Chondrocyte (in vitro differentiated cells): ENCODE measurements at places on chromosomes 12 and 14. TPM values are rescaled to one million over a fixed set of nuclear protein-coding genes. Genes with fewer than 3 reads are reported as not detected.

DNA sequence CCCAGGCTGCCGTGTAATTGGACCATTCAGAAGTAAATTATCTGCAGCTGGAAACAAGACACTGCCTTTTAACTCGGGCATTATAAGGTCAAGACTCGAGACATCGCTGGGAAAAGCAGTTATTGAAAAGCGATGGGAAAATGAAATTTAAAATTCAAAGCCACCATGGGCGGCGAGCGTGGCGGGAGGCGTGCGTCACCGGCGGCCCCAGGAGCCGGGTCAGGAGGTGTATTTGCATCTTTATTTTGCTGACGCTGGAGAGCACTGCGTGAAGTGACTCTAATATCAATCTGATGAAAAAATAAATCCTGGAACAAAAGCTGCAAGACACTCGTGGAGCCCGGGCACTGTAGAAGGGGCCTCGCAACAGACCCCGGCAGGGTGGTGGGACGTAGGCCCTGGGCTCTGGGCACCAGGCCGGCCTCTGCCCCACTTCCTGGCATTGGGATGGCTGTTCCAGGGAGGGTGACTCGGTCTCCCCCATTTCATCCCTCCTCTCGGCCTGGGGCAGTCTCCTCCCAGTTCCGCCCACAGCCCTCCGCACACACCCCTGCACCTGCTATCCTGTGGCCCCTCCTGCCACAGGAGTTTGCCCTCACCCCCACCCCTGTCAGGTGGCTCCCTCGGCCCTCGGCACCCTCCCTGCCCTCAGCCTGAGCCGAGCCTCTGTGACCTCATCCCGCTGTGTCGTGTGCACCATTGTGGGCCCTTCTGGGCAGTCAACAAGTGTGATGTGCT is 196.2 kb downstream of the KIF26A start:
- H3K27me3 ChIP-seq = peaks cover 17% of the 10 kb centered on the region
- DNase-seq = no peak
- H3K4me3 ChIP-seq = no peak overlapping the region
- H3K27ac ChIP-seq = no peak overlapping the region
- no peaks in the 10 kb centered on the region for H3K4me1 ChIP-seq

- H3K27ac ChIP-seq = peak overlapping the region; percentile 69
- H3K27me3 ChIP-seq = no peaks in the 10 kb centered on the region
- H3K36me3 ChIP-seq = peaks cover 1% of the 10 kb centered on the region
- H3K4me1 ChIP-seq = peaks cover 61% of the 10 kb centered on the region
- H3K4me3 ChIP-seq = no peak overlapping the region
Observed at GRCh38 chr14:69695322-69696203, 71.4 kb upstream of the SRSF5 start.

- H3K27me3 ChIP-seq = peaks cover 3% of the 10 kb centered on the region
- no peak overlapping the region for H3K4me3 ChIP-seq
- H3K4me1 ChIP-seq = no peaks in the 10 kb centered on the region
- no peak for DNase-seq
Observed at GRCh38 chr14:62939970-62940369, 105.3 kb downstream of the KCNH5 start.

DNA sequence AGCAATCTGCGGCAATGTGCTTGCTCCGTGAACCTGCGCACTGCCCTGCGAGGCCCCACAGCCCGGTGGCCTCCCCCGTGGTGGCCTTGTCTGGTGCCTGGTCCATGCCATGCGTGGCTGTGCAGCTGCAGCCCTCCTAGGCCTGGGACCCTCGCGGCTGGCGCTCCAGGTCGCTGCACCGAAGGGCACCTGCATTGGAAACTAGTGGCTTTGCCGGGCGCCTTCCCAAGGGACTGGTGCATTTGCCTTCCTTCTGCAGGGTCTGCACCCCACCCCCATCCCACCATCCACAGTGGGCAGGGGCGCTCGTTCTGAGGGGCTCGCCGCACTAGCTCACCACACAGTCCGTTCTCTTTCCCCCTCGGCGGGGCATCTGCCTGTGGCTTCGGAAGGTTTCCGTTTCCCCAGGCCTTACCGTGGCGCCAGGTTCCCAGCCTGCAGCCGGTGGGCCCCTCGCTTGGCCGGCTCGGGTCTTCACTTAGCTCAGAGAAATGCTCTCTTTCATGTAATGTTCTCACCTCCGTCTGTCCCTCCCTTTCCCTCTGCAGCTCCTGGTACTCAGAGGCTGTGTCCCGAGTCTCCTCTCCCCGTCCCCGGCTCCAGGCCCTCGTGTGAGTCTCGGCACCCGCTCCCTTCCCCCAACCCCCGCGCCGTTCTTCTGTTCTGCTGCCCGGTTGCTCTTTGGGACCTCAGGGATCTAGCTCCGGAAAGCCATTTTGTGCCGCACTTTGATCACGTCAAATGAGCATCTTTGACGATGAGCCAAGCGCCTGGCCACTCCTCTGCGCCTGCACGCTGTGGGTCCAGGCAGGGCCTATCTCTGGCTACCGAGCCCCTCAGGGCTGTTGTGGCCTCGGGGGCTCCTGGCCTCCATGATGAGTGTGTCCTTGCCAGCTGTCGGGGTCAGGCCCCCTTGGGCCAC is 31.9 kb downstream of the JAG2 start:
- H3K4me1 ChIP-seq = no peaks in the 10 kb centered on the region
- peak; percentile 70 for DNase-seq
- H3K27me3 ChIP-seq = peaks cover 12% of the 10 kb centered on the region
- H3K27ac ChIP-seq = no peak overlapping the region

DNA sequence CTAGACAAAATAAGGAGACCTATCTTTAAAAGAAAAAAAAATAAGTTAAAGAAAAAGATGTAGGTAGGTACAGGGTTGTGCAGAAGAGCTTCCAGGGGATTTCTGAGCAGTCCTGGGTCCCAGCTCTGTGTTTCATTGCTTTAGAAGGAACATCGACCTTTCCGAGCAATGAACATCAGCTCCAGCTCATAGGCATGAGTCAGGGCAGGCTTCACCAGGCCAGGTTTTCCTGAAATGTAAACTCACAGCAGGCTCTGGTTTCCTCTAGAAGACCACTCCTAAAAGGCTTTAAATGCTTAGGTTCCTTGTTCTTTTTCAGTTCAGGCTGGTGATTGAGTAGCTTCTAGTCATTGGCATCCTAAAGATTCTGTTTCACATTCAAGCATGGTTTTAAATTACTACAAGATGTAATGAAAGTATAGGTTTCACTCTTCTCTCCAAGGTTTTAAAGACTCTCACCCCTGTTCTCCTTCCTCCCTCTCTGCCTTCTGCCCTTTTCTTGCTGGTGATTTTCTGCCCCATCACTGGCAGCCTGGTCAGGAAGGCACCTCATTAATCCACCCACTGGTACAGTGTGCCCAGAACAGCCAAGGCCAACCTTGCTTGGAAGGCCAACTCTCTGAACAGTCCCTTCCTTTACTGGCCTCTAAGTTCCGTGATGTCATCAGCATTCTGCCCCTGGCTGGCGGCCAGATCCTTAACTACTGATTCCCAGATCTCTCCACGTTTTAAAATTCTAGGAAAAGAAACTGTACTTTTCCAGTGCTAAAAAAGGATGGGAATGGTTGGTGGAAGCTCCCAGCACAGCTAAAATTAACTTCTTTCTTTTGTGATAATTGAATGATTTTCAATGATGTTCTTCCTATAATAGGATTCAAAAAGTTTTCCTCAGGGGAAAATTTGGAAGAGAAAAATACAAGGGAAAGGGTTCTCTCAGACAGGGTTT is 109.4 kb upstream of the HIF1A start:
- no peak for DNase-seq
- H3K4me1 ChIP-seq = peaks cover 86% of the 10 kb centered on the region
- H3K4me3 ChIP-seq = peak overlapping the region; percentile 51
- no peaks in the 10 kb centered on the region for H3K36me3 ChIP-seq

GRCh38 chr12:131152587-131152986 is 198.9 kb downstream of the ADGRD1 start:
- H3K27me3 ChIP-seq = peaks cover 22% of the 10 kb centered on the region
- no peaks in the 10 kb centered on the region for H3K4me1 ChIP-seq
- no peak overlapping the region for H3K27ac ChIP-seq
- H3K4me3 ChIP-seq = no peak overlapping the region
- DNase-seq = no peak

DNA sequence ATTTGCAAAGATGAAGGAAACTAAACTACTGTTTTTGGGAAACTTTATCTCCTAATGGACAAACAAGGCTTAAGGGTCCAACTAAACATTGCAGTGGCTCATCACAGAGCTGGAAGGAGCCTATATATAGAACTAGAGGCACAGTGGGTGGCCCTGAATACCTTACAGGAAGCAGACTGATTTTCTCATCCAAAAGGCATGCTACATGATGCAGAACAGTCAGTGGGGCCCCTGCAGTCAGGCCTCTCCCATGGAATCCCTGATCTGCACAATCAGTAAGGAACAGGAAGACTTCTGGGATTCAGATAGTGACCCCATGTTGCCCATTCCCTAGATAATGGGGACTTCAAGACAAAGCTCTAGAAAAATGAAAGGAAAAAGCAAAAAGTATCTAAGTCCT is 1.9 kb upstream of the LLPH start:
- H3K27ac ChIP-seq = peak overlapping the region; percentile 82
- peaks cover 42% of the 10 kb centered on the region for H3K4me1 ChIP-seq
- DNase-seq = no peak
- no peaks in the 10 kb centered on the region for H3K27me3 ChIP-seq
- H3K4me3 ChIP-seq = peak overlapping the region; percentile 22

DNA sequence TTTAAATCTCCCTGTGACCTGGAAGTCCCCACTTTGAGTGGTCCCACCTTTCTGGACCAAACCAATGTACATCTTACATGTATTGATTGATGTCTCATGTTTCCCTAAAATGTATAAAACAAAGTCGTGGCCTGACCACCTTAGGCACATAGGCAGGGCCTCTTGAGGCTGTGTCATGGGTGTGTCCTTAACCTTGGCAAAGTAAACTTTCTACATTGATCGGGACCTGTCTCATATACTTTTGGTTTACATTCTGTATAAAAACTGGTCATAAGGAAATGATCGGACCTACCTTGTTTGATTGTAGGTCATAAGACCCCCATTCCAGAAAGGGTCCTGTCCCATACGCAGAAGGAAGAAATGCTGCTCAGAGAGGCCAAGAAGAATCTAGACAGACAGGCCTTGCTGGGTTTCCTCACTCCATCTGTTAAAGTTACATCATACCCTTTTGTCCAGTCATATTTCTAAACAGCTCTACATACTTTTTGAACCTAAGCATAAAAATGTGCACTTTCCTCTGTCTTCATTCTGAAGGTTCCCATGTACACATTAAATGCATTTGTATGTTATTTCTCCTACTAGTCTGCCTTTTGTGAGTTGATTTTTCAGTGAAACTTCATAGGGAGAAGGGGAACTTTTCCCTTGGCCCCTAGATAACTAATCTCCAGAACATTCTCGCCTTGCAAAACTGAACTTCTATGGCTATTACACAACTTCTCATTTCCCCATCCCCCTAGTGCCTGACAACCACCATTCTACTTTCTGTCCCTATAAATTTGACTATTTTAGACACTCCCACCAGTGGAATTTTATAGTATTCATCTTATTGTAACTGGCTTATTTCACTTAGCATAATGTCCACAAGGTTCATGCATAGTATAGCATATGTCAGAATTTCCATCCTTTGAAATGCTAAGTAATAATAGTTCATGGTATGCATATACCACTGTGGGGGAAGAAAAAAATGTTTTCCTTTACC is 30.2 kb upstream of the CPM start:
- peaks cover 2% of the 10 kb centered on the region for H3K36me3 ChIP-seq
- H3K4me1 ChIP-seq = peaks cover 8% of the 10 kb centered on the region
- H3K4me3 ChIP-seq = no peak overlapping the region
- DNase-seq = no peak
- H3K27me3 ChIP-seq = peaks cover 4% of the 10 kb centered on the region

DNA sequence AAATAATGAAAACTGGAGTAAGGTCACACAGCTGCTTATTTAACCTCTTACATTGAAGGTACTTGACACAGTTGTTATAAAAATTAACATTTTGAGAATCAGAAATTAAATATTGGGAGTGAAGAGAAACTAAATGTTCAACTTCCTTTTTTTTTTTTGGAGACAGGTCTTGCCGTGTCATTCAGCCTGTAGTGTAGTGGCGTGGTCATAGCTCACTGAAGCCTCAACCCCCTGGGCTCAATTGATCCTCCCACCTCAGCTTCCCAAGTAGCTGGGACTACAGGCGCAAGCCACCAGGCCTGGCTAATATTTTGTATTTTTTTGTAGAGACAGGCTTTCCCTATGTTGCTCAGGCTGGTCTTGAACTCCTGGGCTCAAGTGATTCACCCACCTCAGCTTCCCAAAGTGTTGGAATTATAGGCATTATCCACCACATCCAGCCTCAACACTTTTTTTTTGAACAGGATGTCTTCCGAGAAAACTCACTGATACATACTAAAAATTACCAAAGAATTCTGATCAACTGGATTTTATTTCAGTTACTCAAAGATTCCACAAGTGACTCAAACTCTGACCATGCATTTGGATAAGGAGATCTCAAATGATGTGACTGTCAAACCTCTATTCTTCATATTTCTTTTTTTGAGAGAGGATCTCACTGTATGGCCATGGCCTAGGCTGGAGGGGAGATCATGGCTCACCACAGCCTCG is 35.4 kb downstream of the SGPP1 start:
- H3K36me3 ChIP-seq = peaks cover 3% of the 10 kb centered on the region
- no peak overlapping the region for H3K4me3 ChIP-seq
- no peak for DNase-seq
- H3K27me3 ChIP-seq = no peaks in the 10 kb centered on the region

- no peak overlapping the region for H3K4me3 ChIP-seq
- H3K36me3 ChIP-seq = no peaks in the 10 kb centered on the region
- DNase-seq = no peak
- peaks cover 2% of the 10 kb centered on the region for H3K27me3 ChIP-seq
- H3K27ac ChIP-seq = no peak overlapping the region
Observed at GRCh38 chr12:69846976-69847375, 21.9 kb downstream of the MYRFL start.

RILPL1 gene
- total RNA-seq = 34.6 to 41.6 TPM (median 39.5 TPM) in 3 replicates

KRT75 gene
- total RNA-seq = not detected in 3 replicates

LYZ gene
- not detected in 3 replicates for total RNA-seq

CCDC197 gene
- total RNA-seq = not detected in 3 replicates
